IMR-90 (cell line): ENCODE measurements at places on chromosomes 2 and 18. TPM values are rescaled to one million over a fixed set of nuclear protein-coding genes. Genes with fewer than 3 reads are reported as not detected.

Gene DCDC2C
- total RNA-seq: not detected in 2 replicates

Gene SERPINB11
- 0.18 TPM in 1 of 2 replicates, not detected in the other for total RNA-seq

Gene GPAT2
- 0.28 and 0.36 TPM in 2 replicates for total RNA-seq

Gene SPATA3
- total RNA-seq: not detected in 2 replicates

Gene KCNG2
- total RNA-seq: not detected in 2 replicates

Gene PPP4R3B
- 23.7 and 44.7 TPM in 2 replicates for total RNA-seq

Gene FOXD4L1
- not detected in 2 replicates for total RNA-seq

Gene CREG2
- total RNA-seq: not detected in 2 replicates

Gene LAMA1
- total RNA-seq: 10.9 and 11.4 TPM in 2 replicates

Gene RESP18
- total RNA-seq: not detected in 2 replicates

Gene PELI1
- 2.5 and 4.2 TPM in 2 replicates for total RNA-seq

Gene SIX3
- not detected in 2 replicates for total RNA-seq

Gene HOXD13
- not detected in 2 replicates for total RNA-seq

Gene C1QL2
- not detected in 2 replicates for total RNA-seq

Gene DYNAP
- total RNA-seq: not detected in 2 replicates

Gene CRYGD
- total RNA-seq: not detected in 2 replicates

Gene CD207
- total RNA-seq: not detected in 2 replicates

Gene MZT2B
- total RNA-seq: 24.9 and 29.2 TPM in 2 replicates

Gene ICA1L
- 1.8 and 1.9 TPM in 2 replicates for total RNA-seq

Gene LRRC30
- not detected in 2 replicates for total RNA-seq

Gene ORMDL1
- 35.8 and 39.2 TPM in 2 replicates for total RNA-seq

Gene SGPP2
- total RNA-seq: not detected in 2 replicates

Gene ACVR1C
- total RNA-seq: 0.18 and 0.28 TPM in 2 replicates

Gene POTEF
- total RNA-seq: not detected in 2 replicates

Gene PPP1R1C
- total RNA-seq: 0.28 and 0.36 TPM in 2 replicates

Gene ING5
- 16.7 and 38.9 TPM in 2 replicates for total RNA-seq

Gene FECH
- total RNA-seq: 29.2 and 52.2 TPM in 2 replicates

Gene FSIP2
- total RNA-seq: under 0.01 TPM in 1 of 2 replicates, not detected in the other

Gene LCT
- total RNA-seq: under 0.01 TPM in 1 of 2 replicates, not detected in the other

Gene CAPN10
- total RNA-seq: 5.6 and 6.3 TPM in 2 replicates

Gene NT5C1B
- not detected in 2 replicates for total RNA-seq

Gene ARHGAP15
- total RNA-seq: not detected in 2 replicates

Gene TMEM247
- total RNA-seq: not detected in 2 replicates

Gene PSMA8
- total RNA-seq: not detected in 2 replicates
